NCI-H345 (cell line): ENCODE measurements at places on chromosomes 6 and 20.

DNA sequence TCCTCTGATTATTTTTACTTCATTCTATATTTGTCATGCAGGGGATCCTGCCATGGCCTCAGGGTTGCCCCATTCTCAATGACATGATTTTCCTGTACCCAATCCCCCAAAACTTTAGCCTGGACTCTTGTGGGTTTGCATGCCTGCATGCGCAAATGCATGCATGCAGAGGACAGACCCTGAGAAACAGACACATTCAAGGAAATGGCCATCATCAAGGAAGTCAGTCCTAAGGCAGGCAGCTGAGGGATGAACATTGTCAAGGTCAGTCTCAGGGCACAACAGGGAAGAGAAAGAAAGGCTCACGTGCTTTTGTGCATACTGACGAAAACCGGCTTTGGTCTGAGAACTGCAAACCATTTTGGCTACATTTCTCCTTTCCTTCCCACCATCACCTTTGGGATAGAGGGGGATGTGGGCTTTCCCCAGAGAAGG, 13.1 kb downstream of the NEDD9 start:
- DNase-seq: no peak

- no peak for DNase-seq
These were observed 63.2 kb downstream of the HIVEP2 start for GRCh38 chr6:142881761-142882160.

DNA sequence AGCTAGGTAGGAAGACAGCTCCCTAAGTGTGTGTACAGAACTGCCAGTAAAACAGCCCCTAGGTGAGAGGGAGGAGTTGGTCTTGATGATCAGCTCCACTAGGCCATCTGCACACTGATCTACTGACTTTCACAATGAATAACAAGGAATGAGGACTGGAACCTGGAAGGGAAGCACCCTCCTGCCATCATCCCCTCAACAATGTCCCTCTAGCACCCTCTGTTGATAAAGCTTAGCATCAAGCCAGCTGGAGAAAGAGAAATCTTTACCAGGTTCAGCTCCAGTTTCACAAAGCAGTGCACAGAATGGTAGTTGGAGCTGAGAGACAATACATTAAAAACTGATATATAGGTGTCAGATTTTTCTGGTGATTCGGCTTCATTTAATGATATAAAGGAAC, 57.2 kb upstream of the IRAK1BP1 start:
- DNase-seq: peak; percentile 3

DNA sequence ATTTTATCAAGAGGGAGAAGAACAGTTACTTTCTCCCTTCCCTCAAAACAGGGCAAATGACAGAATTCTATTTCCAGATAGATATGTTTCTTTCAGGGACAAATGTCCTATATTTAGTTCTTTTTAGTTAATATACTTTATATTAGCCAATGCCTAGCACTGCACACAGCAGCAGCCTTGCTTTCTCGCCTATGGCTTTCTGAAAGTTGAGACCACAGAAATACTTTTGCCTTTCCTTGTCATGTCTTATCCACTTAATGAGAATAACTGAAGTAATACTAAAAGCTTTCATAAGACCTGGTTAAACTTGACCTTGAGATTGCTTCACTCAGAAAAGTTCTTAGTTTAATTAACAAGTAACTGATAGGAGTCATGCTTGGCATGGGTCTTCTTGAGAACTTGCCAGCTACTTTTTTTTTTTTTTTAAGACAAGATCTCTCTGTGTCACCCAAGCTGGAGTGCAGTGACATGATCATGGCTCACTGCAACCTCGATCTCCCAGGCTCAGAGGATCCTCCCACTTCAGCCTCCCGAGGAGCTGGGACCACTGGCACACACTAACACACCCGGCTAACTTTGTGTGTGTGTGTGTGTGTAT, 159.3 kb downstream of the CDKAL1 start:
- DNase-seq: no peak

- DNase-seq: no peak
These were observed 32.4 kb downstream of the CPXM1 start for GRCh38 chr20:2767768-2768631.

DNA sequence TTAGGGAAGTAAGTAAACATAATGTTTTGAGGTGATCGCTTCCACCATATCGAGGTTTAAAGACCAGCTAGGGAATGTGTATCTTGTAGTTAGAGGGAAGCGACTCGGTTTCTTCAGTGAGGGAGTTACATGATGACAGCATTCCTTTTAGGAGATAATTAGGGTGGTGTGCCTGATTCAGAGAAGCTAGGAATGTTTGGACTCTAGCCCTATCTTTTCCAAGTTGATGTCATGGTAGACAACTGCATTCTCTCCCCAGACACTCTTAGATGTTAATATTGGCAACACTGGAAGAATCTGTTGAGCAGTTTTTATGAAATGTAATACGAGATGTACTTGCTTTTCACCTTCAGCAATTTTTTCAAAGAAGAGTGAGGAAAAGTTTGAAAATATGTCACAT, 12.9 kb upstream of the HIVEP1 start:
- no peak for DNase-seq

DNA sequence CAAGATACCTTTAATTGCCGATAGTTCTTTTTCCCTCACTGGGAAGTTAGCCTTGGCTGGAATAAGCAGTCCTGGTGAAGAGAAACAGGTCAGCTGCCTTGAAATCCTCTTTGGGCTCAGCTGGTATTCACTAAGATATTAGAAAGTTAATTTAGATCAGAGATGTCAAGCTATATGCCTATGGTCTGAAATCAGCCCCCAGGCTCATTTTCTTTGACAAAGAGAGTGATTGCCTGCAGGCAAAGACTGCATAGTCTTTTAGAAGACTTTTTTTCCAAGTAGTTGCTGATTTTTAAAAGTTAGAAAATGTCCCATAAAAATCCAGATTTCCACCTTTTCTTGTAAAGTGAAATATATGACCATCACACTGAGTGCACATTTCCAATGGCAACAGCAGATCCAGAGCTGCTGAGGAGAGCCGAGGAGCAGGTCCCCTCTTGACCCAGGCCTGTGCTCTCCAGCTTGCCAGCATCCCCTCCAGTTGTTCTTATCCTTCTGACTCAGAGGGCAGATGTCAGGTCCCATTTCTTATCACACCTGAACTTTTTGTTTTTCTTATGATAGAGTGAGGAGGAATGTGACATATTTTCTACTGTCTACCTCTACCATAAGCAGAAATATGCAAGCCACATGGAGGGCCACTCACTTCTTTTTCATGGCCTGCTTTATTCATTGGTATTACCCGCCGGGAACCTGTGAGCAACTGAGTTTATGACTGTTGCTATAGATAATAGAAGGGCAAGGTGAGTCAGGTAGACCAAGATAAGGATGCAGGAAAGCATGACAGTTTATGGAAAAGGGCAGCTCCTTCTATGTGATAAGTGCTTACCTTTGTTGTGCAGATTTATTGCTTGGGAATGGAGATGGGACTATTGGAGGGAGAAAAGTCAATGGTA, 17.6 kb upstream of the L3MBTL3 start:
- no peak for DNase-seq

- no peak for DNase-seq
These were observed 263.9 kb upstream of the PRND start for GRCh38 chr20:4457566-4458543.

- DNase-seq: peak; percentile 68
These were observed 59.9 kb upstream of the MAP7 start for GRCh38 chr6:136609873-136610706.

DNA sequence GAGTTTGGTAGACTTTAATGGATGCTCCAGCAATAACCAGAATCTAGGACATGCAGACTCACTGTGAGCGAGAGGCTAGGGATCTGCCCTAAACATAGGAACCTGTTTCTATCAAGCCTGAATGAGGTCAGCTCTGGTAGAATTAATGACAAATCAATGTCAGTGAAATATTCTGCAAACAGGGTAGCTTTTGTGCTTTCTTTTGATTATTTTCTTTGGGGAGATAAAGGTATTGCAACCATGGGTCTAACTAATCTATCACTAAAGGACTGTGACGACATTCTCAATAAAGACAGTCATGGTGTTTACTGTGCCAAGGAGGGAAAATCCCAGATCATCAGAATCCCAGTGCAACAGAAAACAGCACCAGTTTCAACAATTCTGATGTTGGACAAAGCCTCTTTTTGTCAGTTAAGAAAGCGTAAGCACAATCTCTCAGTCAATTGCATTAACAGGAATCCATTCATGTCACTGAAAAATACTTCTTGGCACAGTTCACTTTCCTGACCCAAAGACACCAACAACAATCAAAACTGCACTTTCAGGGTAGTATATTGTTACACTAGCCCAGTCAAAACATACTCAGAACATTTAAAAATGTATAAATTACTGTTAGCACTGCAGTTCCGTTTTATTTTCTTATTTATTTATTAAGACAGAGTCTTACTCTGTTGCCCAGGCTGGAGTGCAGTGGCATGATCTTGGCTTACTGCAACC, 36.8 kb upstream of the SMIM29 start:
- DNase-seq: no peak

- DNase-seq: no peak
These were observed 333.3 kb upstream of the ZFP64 start for GRCh38 chr20:52524861-52525260.

DNA sequence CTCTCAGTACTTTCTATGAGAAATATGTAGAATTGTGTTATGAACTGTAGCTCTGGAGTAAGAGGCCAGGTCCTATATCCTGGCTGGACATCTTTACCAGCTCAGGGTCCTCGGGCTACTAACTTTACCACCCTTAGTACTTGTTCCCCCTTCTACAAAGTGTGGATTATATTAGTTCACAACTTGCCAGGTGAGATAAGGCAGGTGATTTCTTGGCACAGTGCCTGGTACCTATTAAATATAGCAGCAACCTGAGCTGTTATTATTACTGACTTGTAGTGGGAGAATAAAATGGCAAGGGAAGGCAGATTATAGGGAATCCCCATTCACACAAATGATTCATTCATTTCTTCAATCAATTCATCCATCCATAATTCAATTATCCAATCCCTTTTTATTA, 150.1 kb downstream of the DOK5 start:
- DNase-seq: no peak

DNA sequence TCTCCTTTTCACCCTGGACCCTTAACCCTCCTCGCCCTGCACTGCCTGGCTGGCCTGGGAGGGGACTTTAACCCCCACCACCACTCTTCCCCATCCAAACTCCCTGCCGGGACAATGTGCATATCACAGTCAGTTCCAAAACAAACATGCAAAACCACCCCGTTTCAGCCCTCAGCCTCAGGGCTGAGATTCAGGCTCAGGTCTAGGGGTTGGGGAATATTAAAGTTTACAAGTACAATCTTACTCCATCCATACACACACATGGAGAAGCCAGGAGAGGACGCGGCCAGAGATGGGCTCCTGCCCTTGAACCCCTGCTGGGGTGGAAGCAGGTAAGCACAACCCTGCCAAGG, 534 bp downstream of the KIAA1755 start:
- no peak for DNase-seq

DNA sequence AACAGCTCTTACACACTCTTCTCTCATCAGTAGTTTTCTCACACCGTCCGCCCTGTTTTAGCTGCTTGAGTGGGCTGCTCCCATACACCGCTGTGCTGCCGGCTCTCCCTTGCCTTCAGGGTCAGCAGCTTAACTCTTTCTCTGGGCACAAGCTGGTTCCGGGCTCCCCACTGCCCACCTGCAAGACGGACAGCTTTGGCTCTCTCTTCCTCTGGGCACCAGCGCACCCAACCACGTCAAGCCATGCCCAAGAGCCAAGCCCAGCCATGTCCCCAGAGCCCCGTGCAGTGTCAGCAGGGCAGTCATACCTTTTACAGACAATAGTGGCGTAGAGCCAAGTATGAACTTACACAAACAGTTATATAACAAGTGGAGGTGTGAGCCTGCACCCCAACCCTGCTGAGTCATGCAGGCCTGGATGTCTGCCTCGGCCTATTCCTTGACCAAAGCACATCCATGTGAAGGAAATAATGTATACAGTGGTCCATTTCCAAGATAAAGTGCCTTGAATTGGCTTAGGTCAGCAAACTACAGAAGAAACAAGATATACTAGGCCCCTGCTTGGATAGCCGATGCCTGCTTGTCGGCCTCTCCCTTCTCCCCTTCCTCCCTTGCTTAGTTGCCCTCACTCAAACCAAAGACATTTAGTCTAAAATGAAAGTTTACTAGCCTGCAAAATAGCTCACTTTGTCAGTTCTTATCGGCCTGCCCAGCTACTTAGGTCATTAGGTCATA, 89.3 kb downstream of the JPH2 start:
- no peak for DNase-seq

DNA sequence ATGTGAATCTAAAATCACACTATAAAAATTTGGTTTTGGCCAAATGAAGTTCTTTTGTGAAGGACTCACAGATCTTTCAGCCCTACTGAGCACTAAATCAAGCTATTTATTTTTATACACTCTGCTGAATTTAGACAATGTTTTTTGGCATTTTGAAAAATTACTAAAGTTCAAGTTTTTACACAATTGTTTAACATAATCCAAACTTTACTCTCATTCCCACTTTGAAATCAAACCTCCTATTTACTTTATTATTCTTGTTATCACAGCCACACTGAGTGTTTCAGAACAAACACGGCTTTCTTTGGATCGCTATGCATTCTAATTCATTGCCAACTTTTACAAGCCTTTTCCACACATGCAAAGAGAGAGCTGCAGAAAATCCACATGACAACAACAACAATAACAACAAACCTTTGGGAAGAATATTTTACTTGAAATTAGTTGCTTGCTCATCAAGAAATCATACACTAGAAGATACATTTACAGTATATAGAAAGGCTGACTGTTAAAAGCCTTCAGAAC, 49.1 kb upstream of the TMEM30A start:
- no peak for DNase-seq

GRCh38 chr6:25458485-25458884, 179.3 kb downstream of the CARMIL1 start:
- no peak for DNase-seq

- DNase-seq: no peak
These were observed 342.7 kb downstream of the PRL start for GRCh38 chr6:21953831-21954801.

- DNase-seq: no peak
These were observed 515.2 kb downstream of the MAFB start for GRCh38 chr20:40173872-40174271.

GRCh38 chr20:50625986-50626677, 65.2 kb downstream of the RIPOR3 start:
- DNase-seq: peak; percentile 32

DNA sequence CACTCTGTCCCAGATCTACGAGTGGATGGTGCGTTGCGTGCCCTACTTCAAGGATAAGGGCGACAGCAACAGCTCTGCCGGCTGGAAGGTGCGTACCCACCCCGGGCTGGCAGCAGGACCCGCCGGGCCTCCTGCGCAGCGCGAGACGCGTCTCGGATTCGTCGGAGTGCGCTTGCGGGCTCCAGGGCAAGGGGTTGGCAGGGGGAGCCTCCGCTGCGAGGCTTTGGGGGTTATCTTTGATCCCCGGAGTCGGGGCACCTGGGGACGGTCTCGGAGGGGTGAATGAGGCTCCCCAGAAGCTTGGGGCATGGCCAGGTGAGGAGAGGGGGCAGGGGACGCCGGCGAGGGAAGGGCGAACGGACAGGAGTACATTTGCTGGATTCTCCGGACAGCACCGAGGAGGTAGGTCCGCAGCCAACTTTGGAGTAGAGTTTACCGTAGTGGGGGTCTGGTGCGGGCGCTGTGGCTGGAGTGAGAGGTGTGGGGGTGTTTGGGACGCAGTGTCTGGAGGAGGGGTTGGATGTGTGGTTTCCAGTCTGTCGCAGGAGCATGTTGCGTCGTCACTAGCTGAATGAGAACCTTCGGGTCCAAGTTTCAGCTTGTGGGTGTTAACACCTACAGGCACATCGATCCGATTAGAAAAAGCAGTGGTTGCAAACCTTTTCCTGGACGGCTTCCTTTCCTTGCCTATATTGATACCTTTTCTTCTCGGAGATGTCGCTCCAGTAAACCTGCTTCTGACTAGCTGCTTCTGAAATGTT, 1.2 kb downstream of the FOXO3 start:
- DNase-seq: no peak
